ENCODE measurements at places on chromosomes 3 and 15. TPM values are rescaled to one million over a fixed set of nuclear protein-coding genes. Genes with fewer than 3 reads are reported as not detected.

The SLC15A2 gene
- 1.7 TPM for total RNA-seq

The VPS33B gene
- 22.9 TPM for total RNA-seq

The RCN2 gene
- total RNA-seq = 21.9 TPM

The DLL4 gene
- total RNA-seq = not detected

The ABHD17C gene
- total RNA-seq = 5.6 TPM

The C2CD4A gene
- total RNA-seq = 0.67 TPM

The SLC28A1 gene
- not detected for total RNA-seq

The P3H2 gene
- not detected for total RNA-seq

The SLC27A2 gene
- total RNA-seq = 9.9 TPM

The RARRES1 gene
- total RNA-seq = not detected

The RETNLB gene
- not detected for total RNA-seq

The ZNF385D gene
- not detected for total RNA-seq

The HTR3E gene
- not detected for total RNA-seq
